AML-193 (cell line): ENCODE measurements at places on chromosomes 13 and 19.

GRCh38 chr13:67075239-67075638 lies 154.9 kb downstream of the PCDH9 start:
- DNase-seq: no peak

DNA sequence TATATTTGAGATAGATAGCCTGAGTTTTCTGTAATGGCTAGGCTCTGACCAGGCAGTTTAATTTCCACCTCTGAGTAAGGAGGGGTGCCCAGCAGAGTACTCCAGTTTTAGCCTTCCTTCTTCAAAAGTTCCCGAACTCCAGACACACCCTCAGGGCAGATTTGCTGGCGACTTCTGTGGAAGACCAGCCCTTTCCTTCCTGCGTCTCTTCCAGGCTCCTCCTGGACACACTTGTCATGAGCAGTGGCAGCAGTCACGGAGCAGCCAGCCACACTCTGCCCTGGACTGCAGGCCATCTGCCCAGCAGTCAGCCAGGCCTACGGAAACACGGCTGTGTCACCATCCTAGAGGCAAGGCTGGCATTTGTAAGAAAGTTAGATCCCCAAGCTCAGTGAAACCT lies 6.6 kb upstream of the FLT1 start:
- no peak for DNase-seq

DNA sequence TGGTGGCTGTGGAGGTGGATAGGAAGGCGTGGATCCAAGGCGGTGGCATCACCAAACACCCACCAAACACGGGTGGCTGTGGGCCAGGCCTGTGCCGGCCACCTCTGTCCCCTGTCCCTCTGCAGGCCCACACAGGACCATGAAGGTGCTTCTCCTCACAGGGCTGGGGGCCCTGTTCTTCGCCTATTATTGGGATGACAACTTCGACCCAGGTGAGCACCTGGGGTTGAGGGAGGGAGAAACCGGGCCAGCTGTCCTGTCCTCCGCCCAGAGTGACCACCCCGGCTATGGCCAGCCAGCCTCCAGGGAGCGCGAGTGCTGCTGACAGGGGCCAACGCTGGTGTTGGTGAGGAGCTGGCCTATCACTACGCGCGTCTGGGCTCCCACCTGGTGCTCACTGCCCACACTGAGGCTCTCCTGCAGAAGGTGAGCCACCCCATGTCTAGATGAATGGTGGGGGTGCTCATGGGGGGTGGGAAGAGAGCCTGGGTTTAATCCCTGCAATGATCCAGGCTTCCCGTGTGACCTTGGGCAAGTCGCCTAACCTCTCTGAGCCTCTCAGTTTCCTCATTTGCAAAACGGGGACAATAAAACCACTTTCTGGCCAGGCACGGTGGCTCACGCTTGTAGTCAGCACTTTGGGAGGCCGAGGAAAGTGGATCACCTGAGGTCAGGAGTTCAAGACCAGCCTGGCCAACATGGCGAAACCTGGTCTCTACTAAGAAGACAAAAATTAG lies 4.0 kb downstream of the HSD11B1L start:
- no peak for DNase-seq

- DNase-seq: no peak
Measured at GRCh38 chr19:13505164-13505695, 1.0 kb downstream of the CACNA1A start.

GRCh38 chr13:66560189-66560588 lies 669.9 kb downstream of the PCDH9 start:
- DNase-seq: no peak

DNA sequence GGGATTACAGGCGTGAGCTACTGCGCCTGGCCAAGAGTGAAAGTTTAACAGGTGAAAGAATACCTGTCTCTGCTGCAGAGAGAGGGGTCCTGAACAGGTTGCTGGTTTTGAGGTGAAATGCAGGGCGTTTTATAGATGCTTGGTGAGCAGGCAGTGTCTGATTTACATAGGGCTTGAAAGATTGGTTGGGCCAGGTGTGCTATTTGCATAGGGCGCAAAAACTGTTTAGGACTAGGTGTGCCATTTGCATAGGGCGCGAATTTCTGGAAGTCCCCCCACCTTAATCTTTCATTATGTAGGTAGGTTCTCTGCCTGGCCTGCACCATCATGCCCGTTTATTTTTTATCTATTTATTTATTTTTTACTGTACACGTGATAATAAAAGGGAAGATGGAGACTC lies 4.5 kb upstream of the NDUFB7 start:
- DNase-seq: no peak

GRCh38 chr13:77507931-77508776 lies 27.4 kb upstream of the SCEL start:
- DNase-seq: no peak
